NCI-H1092 (cell line): ENCODE measurements at places on chromosomes 1 and 21.
A peak's percentile ranks its signal among the peaks of the same experiment; 100 is the strongest.

- peak; percentile 72 for DNase-seq
These were observed 871 bp upstream of the ETS2 start for GRCh38 chr21:38804789-38805327.

DNA sequence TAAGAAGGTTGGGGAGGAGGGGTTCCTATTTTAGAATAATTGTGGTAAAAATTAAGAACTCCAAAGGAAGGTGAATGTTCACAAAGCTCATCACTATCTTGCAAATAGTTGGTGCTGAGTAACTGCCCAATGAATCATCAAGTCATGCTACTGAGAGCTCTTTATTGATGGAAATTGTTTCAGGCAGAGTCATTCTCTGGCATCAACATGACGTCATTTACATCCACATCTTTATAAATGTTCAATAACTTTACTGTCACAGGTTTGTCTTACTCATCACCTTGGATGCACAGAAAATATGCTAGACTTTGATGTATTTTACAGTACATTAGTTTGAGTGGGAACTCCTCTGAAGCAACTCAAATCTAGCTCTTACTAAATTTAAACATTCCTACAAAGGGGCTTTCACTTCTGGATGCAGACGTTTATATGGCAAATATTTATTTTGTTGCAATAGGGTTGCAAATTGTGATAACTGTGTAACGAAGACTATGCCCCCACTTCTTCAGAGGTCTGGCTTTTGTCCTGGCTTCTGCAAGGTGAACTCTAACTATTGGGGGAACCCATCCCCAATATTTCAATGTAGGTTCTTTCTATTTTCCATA, 273.7 kb upstream of the AJAP1 start:
- no peak for DNase-seq

DNA sequence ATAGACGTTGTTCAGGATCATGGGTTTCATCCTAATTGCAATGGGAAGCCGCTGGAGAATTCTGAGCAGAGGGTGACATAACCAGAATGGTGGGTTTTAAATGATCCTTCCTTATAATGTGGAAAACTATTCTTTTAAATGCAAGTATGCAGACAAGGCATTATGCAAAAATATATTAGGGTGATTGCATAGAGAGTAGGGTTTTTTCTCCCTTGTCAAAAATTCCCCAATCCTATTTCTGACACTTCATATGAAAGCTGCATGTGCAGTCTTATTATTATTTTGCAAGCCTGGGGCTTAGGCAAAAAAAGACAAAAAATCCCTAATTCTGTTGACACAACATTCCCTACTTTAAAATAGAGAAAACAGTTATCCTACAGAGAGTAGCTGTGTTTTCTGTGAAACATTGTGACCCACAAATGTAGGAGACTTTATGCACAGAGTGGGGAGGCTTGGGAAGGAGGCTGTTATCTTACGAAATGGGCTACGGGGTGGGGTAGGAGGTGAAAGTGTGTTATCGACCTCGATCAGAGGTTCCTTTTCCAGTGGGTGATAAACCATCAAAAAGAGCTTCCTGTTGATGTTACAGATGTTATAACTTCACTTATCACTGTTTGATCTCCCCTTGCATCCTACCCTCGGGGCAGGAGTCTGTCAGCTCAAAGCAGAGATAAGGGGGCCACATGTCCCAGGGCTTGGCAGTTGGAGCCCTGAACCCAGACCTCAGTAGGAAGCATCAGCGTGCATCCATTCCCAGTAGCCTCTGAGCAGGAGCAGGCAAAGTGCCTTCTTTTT, 27.2 kb downstream of the RHEX start:
- DNase-seq = no peak

GRCh38 chr1:57882934-57883641, 459.2 kb upstream of the DAB1 start:
- no peak for DNase-seq

DNA sequence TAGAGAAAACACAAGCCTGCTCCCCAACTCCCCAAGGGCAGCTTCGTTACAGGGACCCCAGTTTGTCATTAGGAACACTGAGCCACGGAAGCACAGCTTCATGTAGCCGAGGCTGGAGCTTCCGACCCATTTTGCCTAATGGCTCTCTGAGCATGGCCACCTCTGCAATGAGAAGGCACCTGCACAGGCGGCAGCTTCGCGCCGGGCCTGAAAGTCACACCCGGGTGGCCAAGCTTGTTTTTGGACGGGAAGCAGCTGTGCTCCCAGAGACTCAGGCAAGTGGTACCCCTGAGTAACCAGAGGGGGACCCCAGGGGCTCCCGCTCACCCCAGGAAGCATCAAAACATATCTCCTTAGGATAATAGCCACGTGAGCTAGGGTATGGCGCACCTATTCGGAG, 80.9 kb downstream of the SLC66A1 start:
- no peak for DNase-seq

DNA sequence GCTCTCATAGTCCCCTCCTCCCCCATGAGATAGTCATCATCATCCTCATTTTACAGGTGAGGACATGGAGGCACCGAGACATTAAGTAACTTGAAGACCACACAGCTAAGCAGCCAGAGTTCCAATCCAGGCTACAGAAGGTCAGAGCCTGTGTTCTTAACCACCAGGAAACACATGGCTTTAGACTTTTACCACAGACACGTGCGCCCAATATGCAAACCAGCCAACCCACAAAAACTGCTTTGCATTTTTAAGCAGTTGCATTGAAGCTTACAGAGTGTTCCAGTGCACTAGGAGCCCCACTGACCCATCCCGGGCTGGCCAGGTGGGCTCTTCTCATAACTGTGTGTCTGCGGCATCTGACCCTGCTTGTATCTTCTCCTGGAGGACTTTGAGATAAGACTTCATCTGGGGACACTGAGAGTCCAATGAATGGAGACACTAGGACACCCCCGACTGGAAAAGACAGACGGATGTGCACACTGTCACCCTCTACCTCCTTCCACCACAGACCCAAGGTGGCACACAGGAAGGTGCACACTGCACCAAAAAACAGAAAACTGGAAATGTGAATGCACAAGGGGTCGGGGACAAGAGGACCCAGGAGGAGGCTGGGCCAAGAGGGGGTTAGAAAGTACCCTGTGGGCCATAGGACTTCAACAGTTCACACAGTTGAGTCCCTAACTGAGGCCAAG, 56.4 kb downstream of the ETS2 start:
- no peak for DNase-seq

DNA sequence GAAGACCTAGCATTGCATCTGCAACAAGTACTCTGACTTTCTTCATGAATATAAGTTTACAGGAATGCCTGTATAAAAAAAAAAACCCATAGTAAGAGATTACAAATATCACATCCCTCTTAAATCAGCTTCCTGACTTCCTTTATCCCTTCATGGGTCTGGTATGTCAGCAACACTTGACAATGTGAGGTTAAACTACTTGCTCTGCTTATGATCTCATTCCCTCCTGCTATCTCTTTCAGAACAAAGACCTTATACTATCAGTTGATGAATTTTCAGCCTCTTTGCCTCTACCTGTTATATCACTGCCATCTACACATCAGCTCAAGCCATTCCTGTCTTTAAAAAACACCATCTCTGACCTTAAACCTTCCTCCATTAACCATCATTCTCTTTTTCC, 130.9 kb upstream of the SAMSN1 start:
- DNase-seq = no peak
